ENCODE measurements at places on chromosomes 3 and 15. TPM values are rescaled to one million over a fixed set of nuclear protein-coding genes. Genes with fewer than 3 reads are reported as not detected.

Gene HESX1
- 0.33 TPM for total RNA-seq

Gene APOD
- total RNA-seq: 0.50 TPM

Gene UPK1B
- 12.9 TPM for total RNA-seq

Gene THRB
- 1.2 TPM for total RNA-seq

Gene GPR149
- not detected for total RNA-seq

Gene FSD2
- not detected for total RNA-seq

Data from A549 treated with CORT108297 at 1 μM for 4 hours (cell line).